ENCODE measurements at places on chromosomes 4 and X.

- no peak for DNase-seq
These were observed 21.1 kb downstream of the PLP1 start for GRCh38 chrX:103797691-103798090.

- no peak for DNase-seq
These were observed 17.5 kb downstream of the MAGEA9B start for GRCh38 chrX:149569770-149570169.

DNA sequence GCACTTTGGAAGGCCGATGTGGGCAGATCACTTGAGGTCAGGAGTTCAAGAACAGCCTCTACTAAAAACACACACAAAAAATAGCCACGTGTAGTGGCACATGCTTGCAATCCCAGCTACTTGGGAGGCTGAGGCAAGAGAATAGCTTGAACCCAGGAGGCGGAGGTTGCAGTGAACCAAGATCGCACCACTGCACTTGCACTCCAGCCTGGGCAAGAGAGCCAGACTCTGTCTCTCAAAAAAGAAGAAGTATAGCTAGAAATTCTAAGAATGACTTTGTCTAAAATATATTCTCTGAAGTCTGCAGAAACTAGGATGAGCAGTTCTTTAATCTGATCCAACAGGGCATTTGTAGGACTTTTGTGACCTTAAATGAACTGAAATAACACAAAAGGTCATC, 17.4 kb downstream of the RBM47 start:
- no peak for DNase-seq

DNA sequence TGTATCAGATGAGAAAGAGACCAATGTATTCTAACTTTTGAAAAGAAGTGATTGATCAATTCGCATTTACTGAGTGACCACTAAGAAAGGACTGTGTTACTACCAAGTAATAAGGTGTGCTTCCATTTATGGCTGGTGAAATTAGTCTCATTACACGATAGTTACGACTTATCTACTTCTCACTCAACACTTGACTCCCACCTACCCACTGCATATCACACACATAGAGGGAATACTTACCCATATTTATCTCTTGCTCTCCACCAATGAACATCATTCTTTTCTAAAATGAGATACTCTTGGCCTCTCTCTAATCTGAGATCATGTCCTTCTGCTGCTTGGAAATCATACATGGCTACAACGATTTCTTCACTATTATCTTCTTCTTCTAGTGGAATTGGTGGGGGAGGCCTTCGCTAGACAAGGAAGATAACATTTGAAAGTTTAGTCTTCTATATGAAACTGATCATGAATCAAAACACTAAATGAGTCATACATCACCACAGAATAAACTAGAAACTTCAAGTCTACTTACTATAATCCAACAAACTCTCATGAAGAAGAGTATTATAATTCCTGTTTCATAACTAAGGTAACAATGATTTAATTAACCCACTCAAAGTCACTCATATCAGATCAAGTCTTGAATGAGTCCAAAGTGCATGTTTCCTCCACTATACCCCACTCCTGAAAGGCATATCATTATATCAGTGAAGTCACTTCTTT, 33.7 kb upstream of the TXK start:
- no peak for DNase-seq

DNA sequence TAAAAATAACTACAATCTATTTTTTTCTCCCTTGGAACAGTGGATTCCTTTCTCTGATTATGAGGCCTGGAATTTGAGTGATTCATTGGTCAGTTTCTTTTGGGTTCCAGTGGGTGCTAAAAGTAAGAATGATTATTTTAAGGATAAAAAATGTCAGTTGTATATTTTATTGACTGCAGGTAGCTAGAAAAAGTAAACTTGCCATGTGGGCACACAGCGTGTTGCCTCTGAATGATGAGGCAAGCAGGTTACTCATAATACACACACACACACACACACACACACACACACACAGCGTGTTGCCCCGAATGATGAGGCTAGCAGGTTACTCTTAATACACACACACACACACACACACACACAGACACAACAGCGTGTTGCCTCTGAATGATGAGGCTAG, 13.8 kb downstream of the GALNT7 start:
- no peak for DNase-seq

DNA sequence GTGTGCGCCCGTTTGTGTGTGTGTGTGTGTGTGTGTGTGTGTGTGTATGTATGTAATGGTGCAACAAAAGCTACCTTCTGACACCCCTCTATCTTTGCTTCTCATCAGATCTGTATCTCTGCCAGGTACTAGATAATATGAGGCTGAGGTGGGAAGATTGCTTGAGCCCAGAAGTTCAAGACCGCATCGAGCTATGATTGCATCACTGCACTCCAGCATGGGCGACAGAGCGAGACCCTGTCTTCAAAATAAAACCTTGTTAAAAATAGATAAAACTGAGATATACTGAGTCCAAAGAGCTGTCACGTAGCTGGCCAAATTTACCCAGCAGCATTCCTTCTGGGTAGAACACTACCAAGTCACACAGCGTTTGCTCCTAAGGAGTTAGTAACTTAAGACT, 18.4 kb downstream of the NLGN4X start:
- no peak for DNase-seq

DNA sequence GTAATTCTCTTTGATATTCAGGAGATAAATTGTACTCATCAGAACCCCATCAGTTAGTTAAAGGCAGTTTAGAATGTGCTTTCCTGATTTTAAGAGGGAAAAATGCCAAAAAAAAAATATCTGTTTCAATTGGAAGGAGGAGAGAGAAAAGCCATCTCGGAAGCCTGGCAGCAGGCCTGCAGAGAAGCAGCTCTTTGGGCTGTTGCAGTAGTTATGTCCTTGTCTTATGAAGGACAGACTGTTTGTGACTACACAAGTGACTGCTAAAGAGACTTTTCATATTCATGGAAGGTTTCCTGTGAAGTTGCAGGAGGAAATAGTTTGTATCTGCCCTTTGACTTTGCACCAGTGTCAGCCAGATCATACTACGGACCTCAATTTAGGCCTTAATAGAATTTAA, 88.8 kb downstream of the DCLK2 start:
- DNase-seq = no peak

All from mesenteric fat pad (tissue), 1 donor.